ENCODE measurements at places on chromosomes 3 and 15.

DNA sequence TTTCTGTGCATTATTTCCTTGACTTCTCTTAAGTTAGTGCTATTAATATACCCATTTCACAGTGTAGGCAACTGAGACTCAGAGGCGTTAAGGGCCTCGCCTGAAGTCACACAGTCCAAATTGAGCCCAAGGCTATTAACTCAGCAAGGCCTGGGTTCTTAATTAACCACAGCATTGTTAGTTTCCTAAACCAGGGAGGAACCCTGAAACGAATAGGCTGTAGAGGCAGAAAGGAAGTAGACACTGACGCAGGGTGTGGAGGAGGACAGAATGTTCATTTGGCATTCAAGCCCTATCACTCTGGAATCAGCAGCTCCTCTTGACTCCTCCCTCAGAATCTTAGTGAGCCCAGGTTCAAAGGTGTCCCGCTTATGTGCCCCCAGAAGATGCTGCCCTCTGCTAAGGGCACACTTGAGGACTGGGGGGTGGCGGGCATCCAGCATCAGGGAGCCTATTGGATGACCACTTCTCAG lies 13.9 kb downstream of the ARHGEF3 start:
- DNase-seq = no peak

DNA sequence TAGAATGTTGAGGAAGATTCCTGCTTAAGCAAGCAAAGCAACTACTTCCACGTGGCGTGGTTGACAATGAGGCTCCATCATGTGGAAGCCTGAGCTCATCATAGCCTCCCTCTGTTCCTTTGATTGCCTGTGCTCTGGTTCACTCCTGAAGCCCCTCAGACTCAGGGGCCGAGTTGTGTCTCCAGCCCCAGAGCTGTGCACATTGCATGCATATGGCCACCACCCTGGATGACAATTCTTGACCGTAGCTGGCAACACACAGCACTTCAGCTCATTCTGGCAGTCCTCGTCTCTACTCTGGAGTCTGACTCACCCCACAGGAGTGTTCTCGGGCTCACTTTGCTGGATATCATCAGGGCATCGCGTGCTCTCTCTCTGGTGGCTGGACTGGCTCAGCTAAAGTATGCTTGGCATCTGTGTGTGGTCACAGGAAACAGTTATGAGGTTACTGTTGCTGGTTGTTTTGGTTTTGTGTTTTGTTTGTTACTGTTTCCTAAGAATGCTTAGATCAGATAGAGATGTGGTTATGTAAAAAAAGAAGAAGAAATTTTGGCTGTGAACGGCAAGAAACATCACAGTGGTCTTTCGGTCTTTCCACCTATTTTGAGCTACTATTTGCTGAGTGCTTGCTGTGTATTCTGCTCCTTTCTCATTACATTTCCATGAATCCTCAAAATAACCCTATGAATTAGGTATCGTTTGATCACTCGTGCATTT lies 41.6 kb upstream of the MRPS22 start:
- peak; percentile 94 for DNase-seq

- peak; percentile 54 for DNase-seq
These were observed 283.4 kb upstream of the VEPH1 start for GRCh38 chr3:157786618-157787017.

DNA sequence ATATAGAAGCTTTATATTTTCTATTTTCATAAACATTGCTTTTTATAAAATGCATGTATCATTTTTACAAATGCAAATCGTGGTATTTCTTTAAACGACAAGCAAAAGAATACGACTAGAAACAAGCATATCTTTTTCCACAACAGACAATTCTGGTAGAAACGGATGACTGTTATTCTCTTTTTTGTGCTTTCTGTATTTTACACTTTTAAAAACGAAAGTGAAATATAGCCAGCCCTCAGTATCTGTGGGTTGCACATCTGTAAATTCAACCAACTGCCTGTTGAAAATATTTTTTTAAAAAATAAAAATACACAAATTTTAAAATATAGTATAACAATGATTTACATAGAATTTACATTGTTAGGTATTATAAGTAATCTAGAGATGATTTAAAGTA lies 61.3 kb downstream of the PRTG start:
- no peak for DNase-seq
